Liver (tissue), 10 donors: ENCODE measurements at places on chromosomes 16 and 17. TPM values are rescaled to one million over a fixed set of nuclear protein-coding genes. Genes with fewer than 3 reads are reported as not detected.

- peaks cover 11% of the 10 kb centered on the region for H3K4me1 ChIP-seq
- H3K27me3 ChIP-seq = no peaks in the 10 kb centered on the region
- no peak overlapping the region for H3K27ac ChIP-seq
- no peak overlapping the region for H3K4me3 ChIP-seq
- DNase-seq = no peak
Observed at GRCh38 chr17:35057332-35057915, 6.1 kb downstream of the RFFL start.

DNA sequence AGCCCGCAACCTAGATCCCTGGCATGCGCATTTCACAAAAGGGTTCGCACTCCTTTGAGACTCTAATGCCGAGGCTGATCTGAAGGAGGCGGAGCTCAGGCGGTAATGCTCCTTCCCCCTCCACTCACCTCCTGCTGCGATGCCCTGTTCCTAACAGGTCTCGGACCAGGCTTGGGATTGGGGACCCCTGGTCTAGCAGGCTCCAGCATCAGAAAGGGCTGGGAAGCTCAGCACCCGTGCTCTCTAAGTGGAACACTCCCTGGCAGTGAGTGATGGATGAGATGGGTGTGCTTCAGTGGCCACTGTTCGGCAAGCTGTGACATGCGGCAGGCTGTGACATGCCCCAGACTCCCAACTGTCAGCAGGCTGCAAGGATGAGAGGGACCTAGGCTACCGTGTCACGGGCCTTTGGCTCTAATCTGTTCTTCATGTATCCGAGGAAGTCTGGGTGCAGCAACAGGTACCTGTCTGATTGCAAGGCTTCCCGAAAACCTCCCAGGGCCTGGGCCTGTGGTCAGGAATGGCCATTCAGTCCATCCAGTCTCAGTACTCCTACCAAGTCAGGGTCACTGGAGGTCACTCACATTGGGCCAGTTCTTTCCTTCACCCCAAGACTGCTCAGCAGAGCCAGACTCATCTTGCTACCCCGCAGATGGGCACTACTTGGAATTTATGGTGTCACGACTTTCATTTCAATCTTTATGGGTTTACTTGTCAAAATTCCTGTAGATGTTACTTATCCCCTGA lies 1.3 kb upstream of the ST6GALNAC2 start:
- no peak overlapping the region for H3K27ac ChIP-seq
- H3K36me3 ChIP-seq = no peaks in the 10 kb centered on the region
- H3K27me3 ChIP-seq = no peaks in the 10 kb centered on the region
- H3K4me1 ChIP-seq = peaks cover 7% of the 10 kb centered on the region

DNA sequence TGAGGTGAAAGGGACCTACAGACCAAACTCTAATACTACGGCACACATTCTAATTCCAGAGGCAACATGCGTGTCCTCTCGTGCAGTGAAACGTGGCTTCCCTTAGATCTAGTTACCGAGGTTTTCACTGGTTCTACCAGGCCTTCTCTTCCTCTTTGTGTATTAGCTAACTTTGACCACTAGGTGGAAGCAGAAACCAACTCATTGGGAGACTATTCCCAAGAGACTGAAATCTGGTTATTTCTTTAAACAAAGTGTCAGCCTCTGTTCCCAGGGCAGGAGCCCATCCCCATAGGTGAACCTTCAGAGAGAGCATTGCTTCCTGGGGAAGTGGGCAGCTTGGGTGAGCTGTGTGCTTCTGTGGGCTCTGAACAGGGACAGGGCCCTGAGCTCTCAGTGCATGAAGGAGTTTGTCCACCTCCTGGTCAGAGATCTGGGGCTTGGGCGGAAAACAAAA lies 19.7 kb upstream of the RCVRN start:
- no peaks in the 10 kb centered on the region for H3K4me1 ChIP-seq
- H3K4me3 ChIP-seq = no peak overlapping the region
- no peak for DNase-seq
- no peak overlapping the region for H3K27ac ChIP-seq
- H3K36me3 ChIP-seq = no peaks in the 10 kb centered on the region

GRCh38 chr17:38900978-38901656 lies 24.3 kb upstream of the LASP1NB start:
- no peak overlapping the region for H3K4me3 ChIP-seq
- H3K27me3 ChIP-seq = no peaks in the 10 kb centered on the region
- H3K27ac ChIP-seq = peak overlapping the region; percentile 34
- DNase-seq = no peak

DNA sequence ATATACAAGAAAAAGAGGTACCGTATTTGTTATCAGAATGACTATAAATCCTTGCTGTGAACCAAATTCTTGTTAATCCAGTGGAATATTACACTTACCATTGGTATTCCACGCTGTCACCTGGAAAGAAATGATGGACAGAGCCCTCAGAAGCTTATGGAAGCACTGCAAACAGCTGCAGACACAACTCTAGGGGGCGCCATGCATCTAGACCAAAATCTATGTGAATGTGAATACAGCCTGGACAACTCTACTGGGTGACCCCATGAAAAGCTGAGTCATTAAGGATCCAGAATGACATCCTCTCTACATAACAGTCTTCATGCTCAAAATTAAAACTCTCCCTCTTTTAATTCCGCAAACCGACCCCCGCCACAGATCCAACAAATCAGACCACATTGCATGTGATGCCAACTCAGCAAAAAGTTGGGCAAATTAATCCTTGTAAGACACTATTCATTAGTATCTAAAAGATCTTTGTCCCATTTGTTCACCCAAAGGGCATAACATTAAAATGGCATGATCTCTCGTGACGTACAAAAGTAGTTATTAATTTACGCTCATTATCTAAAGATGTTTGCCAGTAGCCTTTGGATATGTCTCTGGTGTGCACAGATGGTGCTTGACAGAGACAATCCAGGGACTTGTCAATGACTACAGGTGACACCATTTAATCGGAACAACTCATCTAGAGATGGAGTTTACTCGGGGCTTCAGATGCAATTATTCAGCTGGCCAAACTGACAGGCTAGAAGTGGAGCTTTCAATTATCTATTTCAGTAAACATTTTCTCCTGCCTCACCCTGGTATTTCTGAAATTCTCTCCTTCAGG lies 552.7 kb upstream of the PSMD7 start:
- no peak overlapping the region for H3K4me3 ChIP-seq
- no peaks in the 10 kb centered on the region for H3K27me3 ChIP-seq
- no peak overlapping the region for H3K27ac ChIP-seq
- no peaks in the 10 kb centered on the region for H3K4me1 ChIP-seq
- H3K36me3 ChIP-seq = no peaks in the 10 kb centered on the region

CD7 gene
- 1.4 TPM for polyA plus RNA-seq

C1QL1 gene
- polyA plus RNA-seq = not detected
